ENCODE measurements at places on chromosomes 16 and 17. TPM values are rescaled to one million over a fixed set of nuclear protein-coding genes. Genes with fewer than 3 reads are reported as not detected.

DNA sequence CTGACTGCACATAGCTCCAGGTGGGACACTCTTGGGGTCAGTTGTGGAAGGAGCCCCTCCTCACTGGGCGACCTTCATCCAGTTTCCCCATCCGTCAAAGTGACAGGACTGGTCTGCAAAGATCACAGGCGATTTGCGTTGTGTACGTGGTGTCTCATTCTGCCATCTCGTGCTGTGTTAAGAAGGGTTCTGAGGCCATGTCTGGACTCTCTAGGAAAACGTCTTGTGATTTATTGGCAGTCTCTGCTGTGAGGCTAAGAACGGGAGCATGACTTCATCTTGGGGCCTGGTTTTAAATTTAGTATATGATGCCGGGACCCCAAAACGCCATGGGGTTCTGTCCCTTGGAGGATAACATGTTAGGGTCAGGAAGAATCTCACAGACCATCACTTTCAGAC lies 65.2 kb upstream of the CIBAR2 start:
- no peak for DNase-seq

GRCh38 chr16:83110269-83110668 lies 483.5 kb downstream of the CDH13 start:
- DNase-seq: no peak

GRCh38 chr17:35510052-35510451 lies 27.4 kb downstream of the SLFN12L start:
- no peak for DNase-seq

DNA sequence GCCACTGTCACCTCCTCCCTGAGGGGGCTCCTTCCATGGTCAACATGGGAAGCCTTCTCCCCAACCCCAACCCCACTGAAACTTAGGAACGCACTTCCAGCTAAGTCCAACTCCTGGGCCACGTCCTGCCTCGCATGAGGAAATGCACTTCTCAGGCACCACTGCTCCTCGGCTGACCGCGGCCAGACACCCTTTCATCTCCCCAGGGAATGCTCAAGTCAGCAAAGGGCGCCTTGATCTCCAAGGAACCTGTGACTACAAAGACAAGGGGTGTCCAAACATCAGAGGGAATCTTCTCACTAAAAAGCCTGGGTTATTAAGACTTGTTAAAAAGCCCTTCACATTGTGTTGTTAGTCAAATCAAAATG lies 124.9 kb upstream of the HSBP1 start:
- DNase-seq: no peak

DNA sequence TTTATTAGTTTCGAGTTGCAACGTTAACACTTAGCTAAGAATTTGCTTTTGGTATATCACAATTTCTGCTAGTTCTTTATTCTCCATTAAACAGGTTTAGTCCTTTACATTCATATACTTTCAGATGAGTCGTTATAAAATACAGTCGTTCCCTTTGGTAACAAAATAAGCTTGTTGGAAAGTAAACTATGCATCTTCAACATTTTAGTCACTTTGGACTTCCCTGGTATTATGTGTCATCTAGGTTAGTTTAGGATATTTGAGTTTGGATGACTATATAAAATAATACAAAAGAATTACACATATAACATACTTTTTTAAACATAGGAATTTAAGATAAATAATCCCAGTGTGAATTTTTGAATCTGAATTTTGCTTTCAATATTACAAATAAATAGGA lies 351.5 kb downstream of the BCAS3 start:
- no peak for DNase-seq

- DNase-seq: no peak
These were observed 164.4 kb upstream of the GSE1 start for GRCh38 chr16:85448557-85449190.

DNA sequence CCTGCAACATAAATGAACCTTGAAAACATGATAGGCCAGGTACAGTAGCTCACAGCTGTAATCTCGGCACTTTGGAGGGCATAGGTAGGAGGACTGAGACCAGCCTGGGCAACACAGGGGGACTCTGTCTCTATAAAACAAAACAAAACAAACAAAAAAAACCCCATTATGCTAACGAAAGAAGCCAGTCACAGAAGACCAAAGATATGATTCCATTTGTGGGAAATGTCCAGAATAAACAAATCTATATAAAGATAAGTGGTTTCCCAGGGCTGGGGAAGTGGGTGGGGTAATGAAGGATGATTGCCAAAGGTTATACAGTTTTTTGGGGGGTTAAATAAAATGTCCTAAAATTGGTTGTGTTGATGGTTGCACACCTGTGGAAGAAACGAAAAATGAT lies 36.5 kb upstream of the SIAH1 start:
- no peak for DNase-seq

DNA sequence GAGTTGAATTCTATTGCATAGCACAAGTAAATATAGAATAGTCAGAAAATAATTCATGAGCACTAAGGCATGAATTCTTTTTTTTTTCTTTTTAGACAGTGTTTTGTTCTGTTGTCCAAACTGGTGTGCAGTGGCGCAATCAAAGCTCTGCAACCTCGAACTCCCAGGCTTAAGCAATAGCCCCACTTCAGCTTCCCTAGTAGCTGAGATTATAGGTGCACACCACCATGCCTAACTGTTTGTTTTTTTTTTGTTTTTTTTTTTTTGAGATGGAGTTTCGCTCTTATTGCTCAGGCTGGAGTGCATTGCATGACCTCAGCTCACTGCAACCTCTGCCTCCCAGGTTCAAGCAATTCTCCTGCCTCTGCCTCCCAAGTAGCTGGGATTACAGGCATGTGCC lies 16.6 kb downstream of the TUBD1 start:
- DNase-seq: no peak

DNA sequence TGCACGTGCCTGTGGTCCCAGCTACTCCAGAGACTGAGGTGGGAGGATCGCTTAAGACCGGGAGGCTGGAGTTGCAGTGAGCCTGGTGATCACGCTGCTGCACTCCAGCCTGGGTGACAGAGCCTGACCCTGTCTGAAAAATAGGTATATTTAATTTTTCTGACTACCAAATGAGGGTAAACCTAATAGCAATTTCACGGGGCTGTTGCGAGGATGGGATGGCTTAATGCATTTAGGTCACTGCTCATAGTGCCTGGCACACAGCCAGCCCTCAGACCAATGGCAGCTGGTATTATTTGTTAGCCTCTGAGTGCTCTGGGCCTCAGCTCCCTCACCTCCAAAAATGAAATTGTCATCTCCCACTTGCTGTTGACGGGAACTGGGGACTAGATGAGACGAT lies 5.9 kb upstream of the CDIP1 start:
- no peak for DNase-seq

DNA sequence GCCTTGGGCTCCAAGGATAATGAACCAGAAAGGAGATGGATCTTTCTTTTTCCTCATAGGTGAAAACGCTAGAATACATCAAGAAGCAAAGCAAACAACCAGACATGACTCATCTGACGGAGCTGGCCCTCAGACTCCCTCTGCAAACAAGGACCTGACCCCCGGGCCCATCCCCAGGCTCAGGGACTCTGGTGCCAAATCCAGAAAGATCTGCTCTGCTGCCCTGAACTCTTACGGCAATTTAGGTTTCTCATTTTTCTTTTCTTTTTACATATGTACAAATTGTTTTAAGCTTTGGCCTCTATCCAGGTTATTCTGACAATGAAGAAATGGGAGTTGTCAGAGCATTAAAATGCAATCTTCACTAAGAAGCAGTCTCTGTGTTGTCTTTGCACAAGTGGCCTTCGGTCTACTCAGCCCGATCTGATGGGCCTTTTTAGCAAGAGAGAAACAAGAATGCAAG lies 17.7 kb downstream of the KNOP1 start:
- DNase-seq: no peak

DNA sequence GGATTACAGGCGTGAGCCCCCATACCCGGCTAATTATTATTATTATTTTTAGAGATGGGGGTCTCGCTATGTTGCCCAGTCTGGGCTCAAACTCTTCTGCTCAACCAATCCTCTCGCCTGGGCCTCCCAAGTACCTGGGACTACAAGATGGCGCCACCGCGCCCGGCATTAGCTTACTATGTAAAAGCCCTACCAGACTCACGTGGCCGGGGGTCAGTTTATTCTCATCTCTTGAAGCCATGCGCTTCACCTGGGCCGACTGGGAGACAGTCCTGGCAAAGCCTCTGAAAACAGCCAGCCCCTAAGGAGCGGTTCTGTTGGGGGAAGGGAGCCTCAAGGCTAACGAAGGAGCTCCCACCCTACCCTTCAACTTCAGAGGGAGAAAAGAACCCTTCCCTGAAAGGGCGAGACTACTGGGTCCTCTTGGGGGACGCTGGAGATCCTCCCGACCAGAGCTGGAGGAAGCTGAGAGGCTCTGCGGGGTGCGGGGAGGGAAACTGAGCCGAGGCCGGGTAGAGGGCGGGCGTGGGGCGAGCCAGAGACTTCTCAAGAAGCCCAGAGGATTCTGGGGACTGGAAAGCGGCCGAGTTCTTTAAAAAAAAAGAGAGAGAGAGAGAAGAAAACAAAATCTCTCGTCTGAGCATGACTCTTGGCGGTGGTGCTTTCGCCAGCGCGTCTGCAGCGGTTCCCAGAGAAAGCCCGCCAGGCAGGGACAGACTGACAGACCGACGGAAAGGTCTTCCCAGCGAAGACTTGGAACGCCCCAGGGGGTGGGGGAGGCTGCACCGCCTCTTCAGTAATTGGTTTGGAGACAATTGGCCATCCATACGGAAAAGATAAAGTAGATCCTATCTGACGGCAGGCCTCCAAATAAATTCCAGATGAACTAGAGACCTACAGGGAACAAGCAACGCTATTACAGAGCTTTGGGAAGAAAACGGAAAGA lies 5.6 kb upstream of the TUBG2 start:
- DNase-seq: peak; percentile 76

The NUPR1 gene
- 99.3 TPM for total RNA-seq

DNA sequence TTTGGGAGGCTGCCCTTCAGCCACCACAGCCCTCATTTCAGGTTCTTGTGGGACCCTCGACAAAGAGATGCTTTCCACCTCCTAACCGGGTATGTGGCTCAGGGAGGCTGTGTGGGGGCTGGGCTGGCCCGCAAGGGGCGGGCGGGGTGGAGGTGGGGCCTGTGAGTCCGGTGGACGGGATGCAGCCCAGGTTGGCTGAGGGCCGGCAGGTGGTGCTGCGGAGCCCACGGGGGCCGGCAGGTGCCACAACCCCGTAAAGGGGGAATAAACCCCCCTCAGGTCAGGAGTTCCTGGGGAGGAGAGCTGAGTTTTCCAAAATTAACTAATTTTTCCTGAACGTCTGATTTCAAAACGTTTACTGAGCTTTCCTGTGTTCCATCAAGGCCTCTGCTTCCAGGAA lies 4.9 kb upstream of the CIAO3 start:
- no peak for DNase-seq

DNA sequence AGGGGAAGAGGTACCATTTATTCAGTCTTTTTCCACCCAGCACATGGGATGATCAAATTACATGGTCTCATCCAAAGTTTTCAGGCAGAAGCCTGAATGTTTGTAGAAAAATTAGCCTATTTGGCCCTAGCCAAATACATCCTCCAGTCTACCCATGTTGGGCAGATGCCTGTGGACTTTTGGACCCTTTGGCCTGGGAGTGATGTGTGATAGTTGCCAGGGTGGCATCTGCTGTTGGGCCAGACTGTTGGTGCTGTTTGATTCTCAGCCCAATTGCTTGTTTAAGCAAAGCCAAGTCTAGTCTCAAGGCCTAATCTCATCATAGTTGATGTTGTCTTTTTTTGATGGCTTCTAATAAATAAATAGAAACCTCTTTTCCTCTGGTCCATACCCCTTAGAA lies 419.0 kb downstream of the CDH13 start:
- DNase-seq: no peak

GRCh38 chr16:11253995-11254912 lies 1.8 kb downstream of the SOCS1 start:
- no peak for DNase-seq

DNA sequence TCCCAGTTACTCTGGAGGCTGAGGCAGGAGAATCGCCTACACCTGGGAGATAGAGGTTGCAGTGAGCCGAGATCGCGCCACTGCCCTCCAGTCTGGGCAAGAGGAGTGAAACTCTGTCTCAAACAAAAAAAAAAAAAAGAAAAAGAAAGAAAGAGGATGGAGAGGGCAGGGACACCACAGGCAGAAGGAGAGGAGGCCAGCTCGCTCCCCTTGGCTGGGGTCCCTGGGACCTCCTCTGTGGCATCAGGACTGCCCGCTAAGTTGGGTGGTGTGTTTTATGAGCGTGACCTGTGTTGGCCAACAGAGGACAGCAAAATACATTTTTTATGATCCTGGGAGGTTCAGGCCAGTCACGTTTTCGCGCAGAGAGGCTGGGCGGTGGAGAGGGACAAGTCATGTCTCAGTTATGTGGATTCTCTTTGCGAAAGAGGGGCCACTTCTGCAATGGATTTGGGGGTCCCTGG lies 229.6 kb downstream of the MRTFB start:
- DNase-seq: peak; percentile 79

DNA sequence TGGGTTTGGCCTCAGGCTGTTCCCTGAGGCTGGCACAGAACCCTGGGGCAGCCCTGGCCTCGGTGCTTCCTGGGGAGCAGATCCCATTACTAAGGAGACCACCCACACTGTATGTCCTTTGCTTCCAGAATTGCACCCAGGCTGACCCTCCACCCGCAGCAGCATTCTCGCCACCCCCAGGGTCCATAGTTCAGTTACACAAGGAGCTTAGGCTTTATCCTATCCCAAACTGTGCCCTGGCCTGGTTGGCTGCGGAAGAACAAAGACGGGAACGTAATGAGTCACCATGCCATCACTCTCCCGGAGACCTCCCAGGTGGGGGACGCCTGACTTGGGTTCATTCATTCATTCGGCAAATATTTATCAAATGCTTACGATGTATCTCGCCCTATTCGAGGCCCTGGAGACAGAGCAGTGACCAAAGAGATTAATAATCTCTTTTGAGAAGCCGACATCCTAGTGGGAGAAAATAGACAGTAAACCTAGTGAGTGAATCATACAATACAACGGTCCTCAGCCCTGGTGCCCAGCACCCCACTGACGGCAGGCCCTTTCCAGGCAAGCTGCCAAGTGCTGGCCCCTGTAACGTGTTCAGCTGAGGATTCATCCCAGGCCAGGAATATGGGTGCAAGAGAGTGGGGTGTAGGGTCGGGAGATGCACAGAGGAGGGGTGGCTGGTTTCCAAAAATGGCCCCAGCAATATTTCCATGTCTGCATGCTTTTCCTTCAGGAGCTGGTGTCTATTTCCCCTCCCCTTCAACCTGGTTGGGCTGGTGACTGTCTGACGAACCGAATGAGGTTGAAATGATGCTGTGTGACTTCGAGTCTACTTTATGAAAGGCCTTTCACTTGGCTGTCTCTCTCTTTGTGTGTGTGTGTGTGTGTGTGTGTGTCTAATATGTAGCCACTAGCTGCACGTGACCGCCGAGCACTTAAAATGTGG lies 134.2 kb downstream of the MGAT5B start:
- no peak for DNase-seq

- DNase-seq: no peak
These were observed 2.0 kb upstream of the FOXF1 start for GRCh38 chr16:86508028-86508946.
